ENCODE measurements at places on chromosomes 16 and 17.

- no peak overlapping the region for H3K4me3 ChIP-seq
- no peaks in the 10 kb centered on the region for H3K27me3 ChIP-seq
- H3K4me1 ChIP-seq = no peaks in the 10 kb centered on the region
- no peak for DNase-seq
- H3K27ac ChIP-seq = no peak overlapping the region
These were observed 123.6 kb upstream of the MED13 start for GRCh38 chr17:62188713-62189112.

GRCh38 chr16:46614006-46614405 lies 7.2 kb downstream of the SHCBP1 start:
- H3K4me3 ChIP-seq = no peak overlapping the region
- H3K27ac ChIP-seq = no peak overlapping the region
- no peaks in the 10 kb centered on the region for H3K36me3 ChIP-seq
- H3K27me3 ChIP-seq = no peaks in the 10 kb centered on the region

DNA sequence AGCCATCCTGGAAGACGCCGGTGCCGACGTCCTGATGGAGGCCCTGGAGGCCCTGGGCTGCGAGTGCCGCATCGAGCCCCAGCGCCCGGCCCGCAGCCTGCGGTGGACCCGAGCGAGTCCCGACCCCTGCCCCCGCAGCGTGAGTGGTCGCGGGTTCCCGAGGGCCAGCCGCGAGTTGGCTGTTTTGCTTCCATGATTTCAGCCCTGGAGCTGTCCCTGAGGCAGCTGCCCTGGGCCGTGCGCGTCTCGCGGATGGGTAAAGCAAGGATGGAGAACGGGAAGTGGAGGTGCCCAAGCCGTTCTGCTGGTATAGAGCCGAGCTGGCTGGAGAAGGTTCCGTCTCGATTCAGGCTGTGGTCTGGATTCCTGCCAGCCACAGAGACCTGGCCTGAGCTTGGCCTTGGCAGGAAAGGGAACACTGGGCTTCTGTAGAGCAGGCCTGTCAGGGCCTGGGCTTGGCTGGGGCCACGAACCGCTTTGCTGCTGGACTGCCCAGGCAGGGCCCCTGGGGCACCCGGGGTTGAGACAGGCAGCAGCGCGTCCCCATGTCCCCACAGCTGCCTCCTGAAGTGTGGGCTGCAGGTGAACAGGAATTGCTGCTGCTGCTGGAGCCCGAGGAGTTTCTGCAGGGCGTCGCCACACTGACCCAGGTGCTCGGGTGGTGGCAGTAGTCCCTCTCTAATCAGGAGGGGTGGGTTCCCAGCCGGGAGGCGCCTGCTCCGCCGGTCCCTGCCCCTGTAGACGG lies 941 bp upstream of the MRPS34 start:
- H3K36me3 ChIP-seq = peaks cover 36% of the 10 kb centered on the region
- no peaks in the 10 kb centered on the region for H3K27me3 ChIP-seq
- peak overlapping the region; percentile 75 for H3K4me3 ChIP-seq
- H3K27ac ChIP-seq = peak overlapping the region; percentile 90

- no peak overlapping the region for H3K27ac ChIP-seq
- DNase-seq = no peak
- no peaks in the 10 kb centered on the region for H3K27me3 ChIP-seq
- no peaks in the 10 kb centered on the region for H3K4me1 ChIP-seq
These were observed 7.9 kb downstream of the TP53I13 start for GRCh38 chr17:29576214-29577000.

DNA sequence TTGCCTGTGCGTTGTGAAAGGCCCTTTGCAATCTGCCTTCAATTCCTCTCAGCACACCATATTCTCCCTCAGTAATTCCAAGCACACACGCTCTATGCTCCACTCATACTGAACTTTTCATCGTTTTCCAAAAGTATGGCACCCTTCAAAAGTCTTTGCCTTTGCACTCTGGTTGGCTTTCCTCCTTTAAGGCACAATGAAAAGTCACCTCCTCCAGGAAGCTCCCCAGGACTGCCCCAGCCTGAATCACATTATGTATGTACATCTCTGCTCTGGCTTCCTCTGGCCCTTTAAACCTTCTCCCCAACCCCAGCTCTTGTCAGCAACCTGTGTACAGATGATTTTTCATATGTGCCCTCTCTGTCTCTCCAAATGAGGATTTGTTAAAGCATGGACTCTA lies 250.7 kb downstream of the MAF start:
- peaks cover 4% of the 10 kb centered on the region for H3K27me3 ChIP-seq

GRCh38 chr17:40410082-40410481 lies 7.6 kb downstream of the TOP2A start:
- no peak for DNase-seq
- no peaks in the 10 kb centered on the region for H3K4me1 ChIP-seq
- no peaks in the 10 kb centered on the region for H3K36me3 ChIP-seq
- H3K27ac ChIP-seq = no peak overlapping the region

Data from lung (tissue), 17 donors.